ENCODE measurements at places on chromosomes 11 and 22.
A peak's percentile ranks its signal among the peaks of the same experiment; 100 is the strongest.

DNA sequence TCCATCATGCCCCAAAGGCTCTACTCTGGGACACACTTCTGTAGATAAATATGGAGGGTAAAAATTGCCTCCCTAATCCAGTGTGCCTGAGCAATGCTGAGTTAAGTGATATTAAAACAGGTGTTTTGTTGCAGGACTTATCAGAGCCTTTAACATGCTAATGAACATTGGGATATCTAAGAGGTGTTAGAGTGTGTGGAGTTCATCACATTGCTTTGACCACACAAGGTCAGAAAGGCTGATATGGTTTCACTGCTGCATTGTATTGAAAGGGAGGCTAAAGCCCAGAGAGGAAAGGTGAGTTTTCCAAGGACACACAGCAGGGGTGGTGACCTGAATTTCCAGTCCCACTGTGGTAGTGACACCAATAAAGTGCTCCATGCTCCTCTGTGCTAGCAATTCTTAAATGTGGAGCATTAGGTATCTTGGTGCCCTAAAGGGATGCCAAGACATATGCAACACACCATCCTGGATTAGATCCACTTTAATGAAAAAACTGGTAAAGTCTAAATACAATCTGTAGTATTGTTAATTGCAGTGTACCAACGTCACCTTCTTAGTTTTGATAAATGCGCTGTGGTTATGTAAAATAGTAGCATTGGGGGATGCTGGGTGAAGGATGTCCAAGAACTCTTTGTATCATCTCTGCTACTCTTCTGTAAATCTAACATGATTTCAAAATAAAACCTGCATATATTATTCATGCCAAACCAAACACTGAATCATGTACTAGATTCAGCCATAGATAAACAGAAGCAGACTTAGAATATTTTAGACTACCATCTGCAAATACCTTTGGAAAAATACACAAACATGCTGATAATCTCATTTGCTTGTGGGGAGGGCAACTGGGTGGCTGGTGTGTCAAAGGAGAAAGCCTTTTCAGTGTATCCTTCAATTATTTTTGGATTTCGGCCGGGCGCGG is 45.8 kb downstream of the MIAT start:
- no peak for ATAC-seq

GRCh38 chr11:26143566-26144290 is 188.2 kb upstream of the ANO3 start:
- ATAC-seq = no peak

GRCh38 chr11:42054351-42054900 is 595.0 kb upstream of the LRRC4C start:
- ATAC-seq = no peak

GRCh38 chr11:69881467-69882269 is 62.5 kb upstream of the FGF3 start:
- no peak for ATAC-seq

GRCh38 chr11:64316672-64317324 is 561 bp downstream of the TRMT112 start:
- no peak for ATAC-seq

- no peak for ATAC-seq
Observed at GRCh38 chr11:1478011-1478410, 8.6 kb downstream of the MOB2 start.

DNA sequence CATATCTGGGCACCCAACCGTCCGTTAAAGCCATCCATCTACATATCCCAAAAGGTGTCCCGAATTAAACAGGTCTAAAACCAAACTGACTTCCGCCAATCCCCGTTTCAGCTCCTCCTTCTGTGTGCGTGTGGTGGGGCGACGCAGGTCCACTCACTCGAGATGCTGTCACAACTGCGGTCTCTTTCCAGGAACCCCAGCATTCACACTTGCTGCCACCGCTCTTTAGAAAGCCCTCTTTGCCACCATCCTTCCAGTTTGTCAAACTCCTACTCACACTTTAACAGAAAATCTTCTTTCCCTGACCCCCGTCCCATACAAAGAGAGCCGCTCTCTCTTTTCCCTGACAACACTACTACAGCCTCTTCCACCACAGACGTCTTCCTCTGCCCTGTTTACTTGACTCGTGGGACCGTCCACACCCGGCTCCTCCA is 467 bp downstream of the ESS2 start:
- ATAC-seq = peak; percentile 33

DNA sequence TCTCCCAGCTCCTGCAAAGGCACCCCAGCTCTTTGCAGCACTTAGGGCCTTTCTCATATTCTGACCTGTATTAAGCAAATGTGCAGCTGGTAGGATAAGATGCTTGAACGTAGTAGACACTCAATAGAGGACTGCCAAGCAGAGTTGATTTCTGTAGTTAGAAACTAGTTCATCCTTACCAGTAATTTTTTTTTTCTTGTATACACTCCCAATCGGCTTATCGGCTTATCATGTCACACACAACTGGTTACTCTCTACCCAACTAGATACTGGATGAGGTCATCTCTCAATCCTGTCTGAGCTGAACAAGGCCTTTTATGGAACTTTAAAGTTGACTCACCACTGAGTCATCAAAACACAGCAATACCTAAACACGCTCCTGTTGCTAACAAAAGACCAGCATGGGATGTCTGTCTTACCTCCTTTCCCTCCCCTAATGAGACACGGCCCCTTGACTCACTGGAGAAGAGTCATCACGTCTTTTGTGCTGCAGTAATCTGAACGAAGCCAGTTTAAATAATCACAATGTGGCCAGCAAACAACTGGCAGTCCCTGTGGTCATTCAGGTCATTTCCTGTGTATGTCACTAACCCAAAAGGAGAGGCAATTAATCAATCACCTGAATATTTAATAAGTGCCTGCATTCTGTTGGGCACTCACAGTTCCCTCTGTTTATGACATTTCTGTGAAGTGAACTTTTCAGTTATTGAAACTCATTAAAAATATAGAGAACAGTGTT is 7.5 kb upstream of the WEE1 start:
- ATAC-seq = peak; percentile 97

- ATAC-seq = no peak
Observed at GRCh38 chr11:13324709-13325108, 47.1 kb downstream of the BMAL1 start.

- ATAC-seq = no peak
Observed at GRCh38 chr11:59218319-59218718, 5.6 kb upstream of the MPEG1 start.

DNA sequence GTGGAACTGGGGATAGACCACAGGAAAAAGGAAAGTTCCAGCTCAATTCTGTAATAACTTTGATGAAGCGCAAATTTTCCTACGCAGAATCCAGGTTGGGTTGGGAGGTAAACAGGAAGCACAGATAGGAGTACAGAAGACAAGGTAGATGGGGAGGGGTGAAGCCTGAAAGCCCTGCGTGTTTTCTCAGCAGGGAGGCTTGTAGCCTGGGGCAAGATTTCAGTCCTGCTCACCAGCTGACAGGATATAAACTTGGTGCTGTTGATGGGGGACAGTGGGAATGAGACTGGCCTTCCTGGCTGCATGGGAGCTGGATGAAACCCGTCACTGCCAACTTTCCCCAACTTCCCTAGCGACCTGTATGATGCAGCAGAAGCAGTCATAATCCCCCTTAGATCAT is 114.9 kb downstream of the ARHGAP32 start:
- ATAC-seq = no peak

GRCh38 chr11:116931206-116931953 is 94.0 kb upstream of the APOA1 start:
- no peak for ATAC-seq

- no peak for ATAC-seq
Observed at GRCh38 chr11:49995565-49995964, 13.2 kb upstream of the OR4C12 start.

GRCh38 chr11:1504581-1505290 is 18.2 kb upstream of the MOB2 start:
- no peak for ATAC-seq

DNA sequence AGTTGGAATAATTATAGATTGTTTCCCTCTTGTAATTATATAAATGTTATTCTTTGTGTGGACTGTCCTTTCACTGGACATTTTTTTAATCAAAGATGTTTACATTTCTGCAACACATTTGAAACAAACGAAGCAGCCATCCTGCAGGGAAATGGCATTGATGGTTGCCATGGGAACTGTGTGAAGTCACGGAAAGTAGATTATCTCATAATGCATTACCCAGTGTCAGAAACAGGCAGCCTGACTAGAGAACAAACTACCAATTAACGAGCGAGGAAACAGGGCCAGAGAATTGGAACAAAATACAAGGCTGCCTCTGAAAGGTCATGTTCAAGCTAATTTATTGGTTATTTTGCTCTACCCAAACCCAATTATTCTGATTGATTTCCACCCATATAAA is 96.9 kb upstream of the LARGE1 start:
- no peak for ATAC-seq

DNA sequence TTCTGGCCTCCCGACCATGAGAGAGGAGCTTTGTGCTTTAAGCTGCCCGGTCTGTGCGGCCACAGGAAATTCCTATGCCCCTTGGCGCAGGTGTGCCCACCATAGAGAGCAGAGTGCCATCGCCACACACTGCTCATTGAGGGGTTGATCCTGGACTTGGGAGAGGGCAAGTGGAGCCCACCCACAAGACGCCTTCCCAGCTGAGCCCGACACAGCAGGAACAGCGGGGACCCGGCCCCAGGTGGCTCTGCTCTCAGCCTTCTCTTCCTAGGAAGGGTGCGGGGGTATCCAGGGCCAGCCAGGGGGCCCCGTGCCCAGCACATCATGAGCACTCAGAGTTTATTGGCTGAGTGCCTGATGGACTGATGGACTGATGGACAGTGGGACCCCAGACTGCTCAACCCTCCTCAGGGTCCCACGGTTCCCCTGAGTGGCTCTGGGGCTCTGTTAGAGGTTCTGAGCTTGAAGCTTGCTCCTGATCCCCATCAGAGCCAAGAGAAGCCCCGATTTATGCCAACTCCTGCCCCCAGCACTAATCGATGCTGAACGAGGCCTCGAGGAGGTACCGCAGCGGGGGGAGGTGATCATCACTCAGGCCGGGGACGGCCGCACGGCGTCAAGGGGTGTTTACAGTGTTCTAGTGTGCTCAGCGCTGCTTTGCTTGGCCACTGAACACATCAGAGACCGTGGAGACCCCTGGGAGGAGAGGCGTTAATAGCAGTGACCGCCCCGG is 13.5 kb upstream of the MRGPRD start:
- ATAC-seq = no peak

GRCh38 chr11:2265396-2265795 is 5.0 kb downstream of the ASCL2 start:
- ATAC-seq = peak; percentile 62

DNA sequence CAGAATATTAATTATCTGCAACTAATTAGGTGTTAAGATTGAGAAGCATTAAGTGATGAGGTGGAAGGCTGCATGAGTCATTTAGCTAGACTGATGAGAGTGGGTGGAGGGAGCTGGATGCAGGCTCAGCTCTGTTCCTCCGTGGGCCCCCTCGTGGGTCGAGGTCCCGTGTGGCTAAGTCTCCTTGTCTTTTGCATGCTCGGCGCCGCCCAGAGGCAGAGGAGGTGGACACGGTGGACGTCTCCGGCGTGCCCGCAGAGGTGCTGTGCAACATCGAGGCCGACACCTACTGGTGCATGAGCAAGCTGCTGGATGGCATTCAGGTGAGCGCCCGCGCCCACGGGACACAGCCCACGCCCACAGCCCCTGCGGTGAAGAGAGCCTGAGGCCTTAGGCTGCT is 211.6 kb downstream of the TBC1D22A start:
- no peak for ATAC-seq

DNA sequence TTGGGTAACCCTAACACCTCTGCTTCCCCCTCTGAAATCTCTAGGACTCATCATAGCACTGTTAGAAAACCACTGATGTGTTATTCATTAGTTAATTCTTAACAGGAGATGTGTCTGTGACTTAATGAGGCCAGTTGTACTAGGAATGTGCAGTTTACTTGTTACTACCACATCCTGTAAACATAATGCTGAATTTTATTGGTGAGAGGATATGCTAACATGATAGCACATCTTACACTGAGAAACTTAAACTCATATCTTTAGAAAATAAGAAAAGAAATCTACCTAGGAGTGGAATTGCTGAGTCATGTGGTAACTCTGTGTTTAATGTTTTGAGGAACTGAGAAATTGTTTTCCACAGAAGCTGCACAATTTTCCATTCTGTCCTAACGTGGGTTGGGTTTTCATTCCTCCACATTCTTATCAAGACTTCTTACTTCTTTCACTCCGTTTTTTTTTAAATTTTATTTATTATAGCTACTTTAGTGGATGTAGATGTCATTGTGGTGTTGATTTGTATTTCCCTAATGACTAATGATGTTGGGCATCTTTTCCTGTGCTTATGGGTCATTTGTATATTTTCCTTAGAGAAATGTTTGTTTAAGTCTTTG is 33.7 kb downstream of the RNF121 start:
- ATAC-seq = peak; percentile 44

- ATAC-seq = no peak
Observed at GRCh38 chr11:3085052-3085451, 27.8 kb upstream of the CARS1 start.

- ATAC-seq = peak; percentile 14
Observed at GRCh38 chr11:96186806-96187205, 156.2 kb downstream of the MAML2 start.

GRCh38 chr11:66617155-66617834 is 865 bp downstream of the RBM14 start:
- no peak for ATAC-seq

DNA sequence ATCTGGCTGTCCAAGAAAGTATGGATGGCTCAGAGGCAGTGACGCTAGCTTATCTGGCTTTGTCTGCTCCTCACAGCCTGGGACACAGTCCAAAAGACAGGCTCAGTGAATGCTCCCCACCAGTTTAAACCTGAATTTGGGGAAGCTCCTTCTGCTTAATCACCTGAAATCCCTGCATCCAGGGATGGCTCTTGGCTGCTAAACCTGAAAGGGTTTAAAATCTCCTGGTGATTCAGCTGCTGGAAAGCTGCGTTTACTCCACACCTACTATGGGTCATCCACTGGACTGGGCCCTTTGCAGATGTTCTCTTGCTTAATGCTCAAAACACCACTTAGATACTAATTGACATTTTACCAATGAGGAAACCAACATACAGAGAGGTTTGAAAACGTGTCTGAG is 302.0 kb upstream of the NARS2 start:
- ATAC-seq = no peak

- ATAC-seq = no peak
Observed at GRCh38 chr11:628056-628455, 1.1 kb upstream of the SCT start.

GRCh38 chr11:206526-207207 is 532 bp downstream of the BET1L start:
- no peak for ATAC-seq

DNA sequence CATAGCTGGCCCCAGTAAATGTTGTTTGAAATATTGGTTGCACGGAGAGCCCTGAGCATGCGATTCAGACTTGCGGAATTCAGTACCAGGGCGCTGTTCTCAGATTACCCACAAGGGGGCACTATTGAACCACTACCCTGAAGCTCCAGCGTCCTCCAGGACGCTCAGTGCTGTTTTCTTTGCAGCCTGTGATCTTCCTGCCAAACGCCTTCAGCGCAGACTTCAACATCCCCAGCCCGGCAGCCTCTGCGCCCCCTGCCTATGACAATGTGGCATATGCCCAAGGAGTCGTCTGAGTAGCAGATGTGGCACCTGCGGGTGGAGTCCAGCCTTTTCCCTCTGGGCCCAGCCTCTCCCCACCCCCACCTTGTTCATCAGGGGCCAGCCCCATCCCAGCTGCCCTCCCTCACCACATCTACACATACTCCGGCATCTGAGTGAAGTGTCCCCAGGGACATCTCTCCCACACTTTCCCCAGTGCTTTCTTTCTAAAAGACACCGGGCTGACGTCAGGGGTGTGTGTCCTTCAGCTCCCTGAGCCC is 9.6 kb upstream of the MS4A10 start:
- peak; percentile 81 for ATAC-seq

- ATAC-seq = no peak
Observed at GRCh38 chr11:131762346-131763110, 392.1 kb downstream of the NTM start.

- no peak for ATAC-seq
Observed at GRCh38 chr11:12968826-12969225, 40.3 kb upstream of the RASSF10 start.

All from activated CD4-positive, CD25-positive, alpha-beta regulatory T cell treated with anti-CD3 and anti-CD28 coated beads, Interleukin-2, amount 50 U/mL, for 24 hours (primary cell).